AG04450 (cell line): ENCODE measurements at places on chromosomes 3 and 15. TPM values are rescaled to one million over a fixed set of nuclear protein-coding genes. Genes with fewer than 3 reads are reported as not detected.

SLC51B gene
- 0.50 and 0.61 TPM in 2 replicates for polyA plus RNA-seq

SPTBN5 gene
- polyA plus RNA-seq = 0.14 and 0.30 TPM in 2 replicates

NR2E3 gene
- 0.16 and 0.29 TPM in 2 replicates for polyA plus RNA-seq

HIGD2B gene
- polyA plus RNA-seq = not detected in 2 replicates

AADACL2 gene
- not detected in 2 replicates for polyA plus RNA-seq

LRRC3B gene
- polyA plus RNA-seq = not detected in 2 replicates

SHISA5 gene
- 124 and 151 TPM in 2 replicates for polyA plus RNA-seq

SEMA3F gene
- 14.7 and 17.1 TPM in 2 replicates for polyA plus RNA-seq

PBRM1 gene
- polyA plus RNA-seq = 31.3 and 40.6 TPM in 2 replicates

ZNF860 gene
- polyA plus RNA-seq = 0.48 and 0.63 TPM in 2 replicates

OSBPL10 gene
- 12.3 and 13.2 TPM in 2 replicates for polyA plus RNA-seq

GRCh38 chr15:25525741-25526140 lies 86.9 kb upstream of the UBE3A start:
- DNase-seq = no peak

DNA sequence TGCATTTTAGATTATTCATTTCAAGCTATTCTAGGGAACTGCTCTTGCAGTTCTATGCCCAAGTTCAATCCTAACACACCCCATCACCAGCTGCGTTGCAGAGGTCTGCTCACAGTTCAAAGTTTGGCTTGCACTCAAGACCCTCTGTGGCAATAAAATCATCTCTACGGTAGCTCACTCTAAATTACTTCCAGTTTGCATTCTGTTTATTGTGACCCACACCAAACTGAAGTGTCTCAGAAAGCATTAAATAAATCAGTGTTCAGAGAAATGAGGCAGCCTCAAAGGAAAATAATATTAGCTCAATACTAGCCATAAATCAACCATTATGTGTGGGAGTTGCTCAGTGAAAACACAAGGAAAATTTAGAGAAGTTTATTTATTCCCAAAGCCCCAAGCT lies 250.3 kb downstream of the MAGI1 start:
- DNase-seq = no peak

GRCh38 chr3:50205413-50206276 lies 574 bp downstream of the SLC38A3 start:
- DNase-seq = no peak

GRCh38 chr3:10055097-10055496 lies 28.9 kb downstream of the FANCD2 start:
- DNase-seq = no peak

DNA sequence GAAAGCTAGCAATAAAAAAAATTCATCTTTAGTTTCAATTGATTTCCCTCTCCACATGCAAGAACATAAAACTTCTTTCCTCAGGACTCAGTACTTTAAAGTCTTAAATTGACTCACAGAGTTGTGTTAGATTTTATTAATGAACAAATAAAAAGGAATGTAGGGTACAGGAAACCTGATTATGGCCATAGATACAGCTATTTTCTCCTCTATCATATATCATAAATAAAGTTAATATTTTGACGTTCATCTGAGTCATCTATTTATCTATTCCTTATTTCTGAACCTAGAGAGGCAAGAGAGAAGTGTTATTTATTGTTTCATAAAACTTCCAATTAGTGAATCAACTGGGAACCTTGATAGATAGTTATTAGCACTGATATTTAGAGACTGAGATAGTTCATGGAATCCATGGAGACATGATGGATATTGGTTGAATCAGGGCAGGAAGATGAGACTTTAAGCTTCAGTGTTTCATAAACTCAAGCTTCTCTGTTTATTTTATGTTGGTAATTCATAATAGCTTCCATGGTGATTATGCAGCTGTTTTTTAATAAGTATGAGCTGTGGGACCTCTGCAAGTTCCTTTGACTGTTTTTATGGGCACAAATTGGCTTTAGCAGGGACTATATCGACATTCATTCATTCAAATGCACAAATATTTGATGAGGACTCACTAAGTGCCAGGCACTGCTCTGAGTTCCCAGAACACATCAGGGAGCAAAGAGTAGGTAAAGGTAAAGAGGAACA lies 143.5 kb upstream of the TGFBR2 start:
- no peak for DNase-seq

DNA sequence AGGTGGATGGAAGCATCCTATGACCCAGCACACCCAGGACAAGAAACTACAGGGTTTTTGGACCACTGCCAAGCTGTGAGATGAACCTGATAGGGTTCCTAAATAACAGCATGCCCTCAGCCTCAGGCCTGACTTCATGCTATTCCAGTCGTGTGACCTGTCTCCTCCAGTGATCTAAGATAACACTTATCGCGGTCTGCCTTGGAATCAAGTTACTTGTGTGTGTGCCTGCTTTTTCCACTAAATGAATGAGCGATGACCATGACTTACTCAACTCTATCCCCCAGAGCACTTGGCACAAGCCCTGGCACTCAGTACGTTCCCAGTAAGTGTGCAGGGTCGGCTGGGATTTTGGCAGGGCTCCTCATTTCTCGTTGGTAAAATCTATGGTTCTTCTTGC lies 172.7 kb upstream of the TP63 start:
- DNase-seq = no peak

GRCh38 chr15:98927022-98927421 lies 80.6 kb downstream of the PGPEP1L start:
- no peak for DNase-seq

- DNase-seq = no peak
Observed at GRCh38 chr15:85312929-85313331, 67.5 kb upstream of the AKAP13 start.

DNA sequence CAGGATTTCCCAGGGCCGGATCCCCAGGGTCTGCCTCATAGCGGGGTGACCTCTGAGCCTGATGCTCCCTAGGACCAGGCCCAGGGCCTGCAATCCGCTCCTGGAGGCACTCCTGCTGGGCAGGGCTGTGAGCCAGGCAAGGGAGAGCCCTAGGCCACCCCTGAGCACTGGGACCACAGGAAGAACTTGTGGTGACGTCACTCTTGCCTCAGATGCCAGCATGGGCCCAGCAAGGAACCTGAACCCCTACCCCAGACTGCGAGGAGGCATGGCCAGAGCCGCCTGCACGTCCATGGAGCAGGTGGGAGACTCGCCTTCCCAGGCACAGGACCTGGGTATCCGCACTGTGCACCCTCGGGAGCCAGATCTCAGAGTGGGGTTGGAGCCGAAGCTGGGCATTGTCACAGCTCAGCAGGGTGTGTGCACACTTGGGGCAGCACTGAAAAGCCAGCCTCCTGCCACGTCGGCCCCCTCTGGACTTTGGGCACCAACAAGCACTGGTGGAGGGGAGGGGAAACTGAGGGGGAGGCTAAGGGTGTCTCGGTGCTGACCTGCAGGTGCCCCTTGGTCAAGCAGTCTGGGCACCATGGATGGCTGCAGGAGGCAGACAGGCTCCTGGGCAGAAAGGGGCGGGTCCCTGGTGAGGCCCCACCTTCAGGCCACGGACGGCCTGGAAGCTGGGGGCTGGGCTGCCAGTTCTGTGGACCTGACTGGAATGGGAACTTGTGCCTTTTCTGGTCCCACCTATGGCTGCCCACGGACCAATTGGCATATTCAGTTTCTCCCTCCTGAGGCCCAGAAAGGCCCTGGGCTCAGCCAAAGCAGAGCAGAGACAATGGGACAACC lies 49.3 kb downstream of the SLC6A20 start:
- no peak for DNase-seq

DNA sequence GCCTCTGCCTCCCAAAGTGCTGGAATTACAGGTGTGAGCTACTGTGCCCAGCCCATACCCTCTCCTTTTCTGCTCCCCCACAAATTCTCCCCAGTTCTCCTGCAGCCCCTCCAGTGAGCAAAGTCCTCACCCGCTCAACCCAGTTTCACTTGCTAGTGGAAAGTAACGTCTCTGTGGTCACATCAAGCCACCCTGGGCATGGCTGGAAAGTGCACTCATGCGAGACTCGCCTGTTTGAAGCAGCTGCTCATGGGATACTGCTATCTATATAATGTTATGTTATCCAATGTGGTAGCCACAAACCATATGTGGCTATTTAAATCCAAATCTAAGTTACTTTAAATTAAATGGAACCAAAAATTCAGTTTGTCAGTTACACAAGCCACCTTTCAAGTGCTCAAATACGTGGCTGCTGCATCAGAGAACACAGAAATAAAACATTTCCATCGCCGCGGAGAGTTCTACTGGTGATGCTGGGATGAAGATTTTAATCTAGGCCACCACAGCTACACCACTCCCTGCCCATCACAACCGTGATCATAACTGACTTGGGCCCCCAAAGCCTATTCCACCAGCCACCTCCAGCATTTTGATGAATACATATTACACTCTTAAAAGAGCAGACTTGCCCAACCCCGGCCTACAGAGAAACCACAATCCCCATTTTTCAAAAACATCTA lies 119.4 kb downstream of the LIPC start:
- DNase-seq = no peak

DNA sequence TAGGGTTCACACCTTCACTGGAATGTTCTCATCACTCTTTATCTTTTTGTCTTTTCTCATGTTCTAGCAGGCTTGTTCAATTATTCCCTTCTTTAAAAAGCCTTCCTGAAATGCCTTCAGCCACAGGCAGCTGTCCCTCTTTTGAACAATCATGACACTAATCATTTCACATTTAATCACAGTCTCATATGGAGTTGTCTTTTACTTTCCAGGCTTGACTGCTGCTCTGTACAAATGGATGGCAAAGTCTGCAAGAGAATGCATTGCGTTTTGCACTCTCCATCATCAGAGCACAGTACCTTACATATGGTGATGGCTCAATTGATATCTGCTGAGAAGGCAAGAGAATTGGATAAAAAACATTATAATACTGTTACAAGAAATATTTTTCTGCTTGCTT lies 529.8 kb downstream of the DIPK2A start:
- no peak for DNase-seq

GRCh38 chr3:14884665-14885064 lies 62.7 kb upstream of the NR2C2 start:
- no peak for DNase-seq

GRCh38 chr3:143118630-143119008 lies 952 bp upstream of the CHST2 start:
- no peak for DNase-seq

- DNase-seq = no peak
Observed at GRCh38 chr3:141091426-141091825, 40.3 kb downstream of the SPSB4 start.

GRCh38 chr15:89323825-89324224 lies 10.8 kb downstream of the POLG start:
- no peak for DNase-seq

DNA sequence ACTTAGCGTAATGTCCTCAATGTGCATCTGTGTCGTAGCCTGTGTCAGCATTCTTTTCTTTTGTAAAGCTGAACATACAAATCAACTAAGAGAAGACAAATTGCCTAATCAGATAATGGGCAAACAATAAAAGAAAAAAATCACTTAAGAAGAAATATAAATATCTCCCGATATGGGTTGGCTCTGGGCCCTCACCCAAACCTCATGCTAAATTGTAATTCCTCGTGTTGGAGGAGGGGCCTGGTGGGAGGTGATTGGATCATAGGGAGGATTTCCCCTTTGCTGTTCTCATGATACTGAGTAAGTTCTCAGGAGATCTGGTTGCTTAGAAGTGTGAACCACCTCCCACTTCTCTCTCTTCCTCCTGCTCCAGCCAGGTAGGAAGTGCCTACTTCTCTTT lies 285.0 kb upstream of the LYSMD4 start:
- DNase-seq = no peak

GRCh38 chr3:193210618-193211017 lies 30.4 kb upstream of the PLAAT1 start:
- no peak for DNase-seq

- no peak for DNase-seq
Observed at GRCh38 chr3:178454726-178455125, 81.5 kb upstream of the KCNMB2 start.

DNA sequence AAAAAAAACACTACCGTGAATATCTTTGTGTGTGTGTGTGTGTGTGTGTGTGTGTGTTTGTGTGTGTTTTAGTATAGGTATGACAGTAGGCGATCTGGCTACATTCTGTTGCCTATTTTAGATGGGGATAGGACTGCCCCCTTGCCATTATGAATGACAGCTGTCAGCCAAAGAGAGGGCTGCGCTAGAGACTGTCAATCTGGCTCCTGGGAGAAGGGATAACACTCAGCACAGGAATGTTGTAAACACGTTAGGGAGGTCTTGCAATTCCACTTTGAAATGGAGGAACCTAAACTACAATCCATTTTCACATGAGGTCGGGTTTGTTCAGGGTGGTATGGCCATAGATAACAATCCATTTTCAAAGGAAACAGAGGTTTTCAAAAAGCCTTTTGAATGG lies 14.1 kb upstream of the ETV5 start:
- no peak for DNase-seq

- DNase-seq = no peak
Observed at GRCh38 chr3:32977861-32978260, 26.4 kb downstream of the CCR4 start.

DNA sequence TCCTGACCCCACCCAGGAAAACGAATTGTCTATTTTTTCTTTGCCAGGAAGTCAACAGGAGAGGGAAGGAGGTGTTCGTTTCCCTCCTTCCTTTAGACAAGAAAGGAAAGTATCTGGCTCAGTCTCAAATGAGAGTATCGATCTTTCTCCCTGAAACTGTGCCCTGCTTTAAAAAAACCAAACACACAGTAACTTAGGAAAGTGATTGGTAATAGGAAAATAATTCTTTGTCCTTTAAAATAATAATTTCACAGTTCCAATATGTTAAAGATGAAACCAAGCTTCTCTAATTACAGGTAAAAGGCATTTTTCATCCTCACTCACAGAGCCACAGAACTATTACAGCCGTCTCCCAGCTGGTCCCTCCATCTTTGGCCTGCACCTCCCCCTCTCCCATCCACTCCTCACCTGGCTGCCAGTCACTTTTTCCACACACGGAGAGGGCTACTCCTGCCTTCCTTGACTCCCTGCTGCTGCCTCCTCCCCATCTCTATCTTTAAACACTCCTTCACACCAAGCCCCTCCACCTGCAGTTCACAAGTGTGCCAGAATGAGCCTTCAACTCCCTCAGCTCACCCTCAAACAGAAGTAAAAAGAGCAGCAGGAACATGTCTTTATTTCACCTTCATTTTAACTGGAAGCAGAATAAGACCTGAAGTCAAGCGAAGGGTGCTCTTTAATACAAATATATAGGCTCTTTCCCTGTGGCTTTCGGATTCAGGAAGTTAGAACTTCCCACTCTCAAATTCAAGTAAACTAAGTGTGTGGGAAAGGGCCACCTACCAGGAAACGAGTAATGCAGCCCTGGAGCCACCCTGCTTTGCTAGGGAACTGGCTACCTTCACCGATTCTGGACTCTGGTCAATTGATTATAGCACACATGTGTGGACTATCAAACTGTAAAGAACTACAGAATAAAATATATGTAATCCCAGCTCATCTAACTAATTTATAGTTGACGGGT lies 116.4 kb downstream of the SENP2 start:
- no peak for DNase-seq

- peak; percentile 98 for DNase-seq
Observed at GRCh38 chr3:170622369-170623159, 36.7 kb upstream of the SLC7A14 start.

- no peak for DNase-seq
Observed at GRCh38 chr3:31406896-31407295, 125.8 kb upstream of the STT3B start.
